NCI-H774 (cell line): ENCODE measurements at places on chromosomes 6 and 20.

DNA sequence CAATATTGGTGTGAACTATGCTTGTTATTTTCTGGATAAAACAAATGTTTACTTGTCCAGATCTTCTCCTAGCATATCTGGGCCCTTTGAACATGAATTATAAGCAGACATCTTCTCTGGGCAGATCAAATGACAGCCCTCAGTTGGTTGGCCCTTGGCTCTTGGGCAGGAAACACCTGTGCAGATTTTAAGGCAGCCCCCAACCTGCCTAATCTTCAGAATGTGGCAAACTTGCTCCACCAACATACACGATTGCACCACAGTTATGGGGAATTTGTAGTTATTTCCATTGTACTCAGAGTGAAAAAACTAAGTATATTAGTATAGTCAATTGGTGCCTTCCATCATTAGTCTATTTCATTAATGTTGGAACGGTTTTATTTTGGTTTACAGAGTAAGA lies 94.9 kb upstream of the KCNK16 start:
- no peak for DNase-seq

- no peak for DNase-seq
These were observed 81.2 kb downstream of the ASXL1 start for GRCh38 chr20:32439132-32439829.

- DNase-seq: no peak
These were observed 7.8 kb downstream of the PANK2 start for GRCh38 chr20:3896853-3897583.

DNA sequence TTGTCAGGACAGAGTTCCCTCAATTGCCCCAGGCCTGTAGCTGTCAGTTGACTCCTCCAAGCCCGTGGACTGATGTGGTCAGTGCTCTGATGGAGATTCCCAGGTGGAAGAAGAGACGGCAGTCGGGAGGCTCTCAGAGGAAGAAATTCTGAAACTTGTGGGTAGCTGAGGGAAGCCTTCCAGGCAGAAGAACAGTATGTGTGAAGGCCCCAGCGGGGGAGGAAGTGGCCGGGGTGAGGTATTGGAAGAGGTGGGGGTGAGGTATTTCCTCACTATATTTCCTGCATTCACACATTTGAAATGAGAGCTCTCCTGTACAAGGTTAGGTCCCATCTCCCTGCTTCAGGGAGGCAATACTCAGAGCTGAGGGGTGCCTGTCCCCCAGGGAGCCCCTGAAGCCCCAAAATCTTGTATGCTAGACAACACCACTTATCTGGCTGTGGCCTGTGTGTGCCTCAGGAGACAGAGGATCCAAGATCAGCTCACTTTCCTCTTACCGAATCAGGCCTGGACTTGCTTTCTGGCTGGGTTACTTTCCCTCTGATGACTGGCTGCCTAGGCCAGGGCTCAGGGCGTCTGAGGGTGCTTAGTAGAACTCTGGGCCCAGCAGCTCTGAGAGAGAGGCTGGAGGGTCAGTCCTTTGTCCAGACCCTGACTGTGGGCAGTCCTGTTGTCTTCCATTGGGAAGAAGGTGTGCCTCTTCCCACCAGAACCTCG lies 49.3 kb upstream of the MYL9 start:
- no peak for DNase-seq

DNA sequence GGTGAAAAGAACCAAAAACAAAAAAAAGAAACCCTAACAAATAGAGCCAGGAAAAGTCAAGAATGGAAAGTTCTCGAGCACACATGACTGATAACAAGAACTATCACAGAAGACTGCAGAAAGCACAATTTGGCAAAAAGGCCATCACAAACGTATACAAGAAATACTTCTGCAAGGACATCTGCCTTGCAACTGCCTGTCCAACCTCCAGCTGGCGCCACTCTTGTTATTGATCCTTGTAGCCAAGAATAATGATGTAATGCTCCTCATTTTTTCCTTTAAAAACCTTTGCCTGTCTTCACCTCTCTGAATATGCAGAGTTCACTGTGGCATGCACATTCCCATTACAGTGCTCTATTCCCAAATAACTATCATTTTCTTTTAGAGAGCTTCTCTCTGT lies 87.9 kb upstream of the BMP5 start:
- no peak for DNase-seq

GRCh38 chr20:50244352-50245149 lies 53.9 kb downstream of the CEBPB start:
- no peak for DNase-seq

- DNase-seq: no peak
These were observed 696 bp upstream of the SIRPA start for GRCh38 chr20:1894471-1894950.

DNA sequence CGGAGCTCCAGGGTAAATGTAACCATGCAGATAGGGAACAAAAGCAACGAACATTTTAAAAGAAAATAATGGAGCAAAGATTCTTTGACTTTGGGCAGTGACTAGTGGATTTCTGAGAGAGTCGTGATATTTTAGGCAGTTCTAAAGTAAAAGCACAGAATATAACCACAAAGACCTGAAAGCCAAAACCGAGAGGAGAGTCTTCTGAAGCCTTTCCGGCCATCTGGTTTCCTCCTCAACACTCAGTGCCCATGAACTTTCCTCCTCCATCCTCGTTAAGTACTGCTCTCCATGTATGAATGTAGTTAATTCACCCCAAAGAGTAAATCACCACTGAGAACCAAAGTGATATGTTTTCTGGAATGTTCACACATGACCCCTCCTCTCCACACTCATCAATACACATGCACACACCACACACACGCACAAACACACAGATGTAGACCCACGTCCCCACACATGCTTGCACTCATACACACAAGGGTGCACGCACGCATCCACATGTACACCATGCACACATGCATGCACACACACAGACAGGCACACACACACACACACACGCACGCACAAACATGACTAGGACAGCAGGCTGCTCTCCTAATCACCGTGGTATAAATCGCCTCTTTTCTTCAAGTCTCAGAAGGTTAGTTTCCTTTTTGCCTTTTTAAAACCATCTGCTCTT lies 109.5 kb downstream of the MYLK4 start:
- DNase-seq: no peak

DNA sequence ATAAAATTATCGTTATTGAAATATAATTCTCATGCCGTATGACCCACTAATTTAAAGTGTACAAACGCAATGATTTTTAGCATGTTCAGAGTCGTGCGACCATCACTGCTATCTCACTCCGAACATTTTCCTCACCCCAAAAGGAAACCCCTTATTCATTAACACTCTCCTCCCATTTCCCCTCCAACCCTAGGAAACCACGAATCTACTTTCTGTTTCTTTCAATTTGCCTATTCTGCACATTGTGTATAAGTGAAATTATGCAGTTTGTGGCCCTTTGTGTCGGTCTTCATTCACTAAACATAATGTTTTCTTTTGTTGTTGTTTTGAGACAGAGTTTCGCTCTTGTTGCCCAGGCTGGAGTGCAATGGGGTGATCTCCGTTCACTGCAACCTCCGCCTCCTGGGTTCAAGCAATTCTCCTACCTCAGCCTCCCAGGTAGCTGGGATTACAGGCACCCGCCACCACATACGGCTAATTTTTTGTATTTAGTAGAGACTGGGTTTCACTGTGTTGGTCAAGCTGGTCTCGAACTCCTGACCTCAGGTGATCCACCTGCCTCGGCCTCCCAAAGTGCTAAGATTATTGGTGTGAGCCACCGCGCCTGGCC lies 99.7 kb upstream of the ZNF217 start:
- DNase-seq: no peak

- DNase-seq: peak; percentile 28
These were observed 21.8 kb downstream of the PCK1 start for GRCh38 chr20:57582432-57583288.

GRCh38 chr20:533526-533925 lies 10.1 kb downstream of the CSNK2A1 start:
- no peak for DNase-seq

DNA sequence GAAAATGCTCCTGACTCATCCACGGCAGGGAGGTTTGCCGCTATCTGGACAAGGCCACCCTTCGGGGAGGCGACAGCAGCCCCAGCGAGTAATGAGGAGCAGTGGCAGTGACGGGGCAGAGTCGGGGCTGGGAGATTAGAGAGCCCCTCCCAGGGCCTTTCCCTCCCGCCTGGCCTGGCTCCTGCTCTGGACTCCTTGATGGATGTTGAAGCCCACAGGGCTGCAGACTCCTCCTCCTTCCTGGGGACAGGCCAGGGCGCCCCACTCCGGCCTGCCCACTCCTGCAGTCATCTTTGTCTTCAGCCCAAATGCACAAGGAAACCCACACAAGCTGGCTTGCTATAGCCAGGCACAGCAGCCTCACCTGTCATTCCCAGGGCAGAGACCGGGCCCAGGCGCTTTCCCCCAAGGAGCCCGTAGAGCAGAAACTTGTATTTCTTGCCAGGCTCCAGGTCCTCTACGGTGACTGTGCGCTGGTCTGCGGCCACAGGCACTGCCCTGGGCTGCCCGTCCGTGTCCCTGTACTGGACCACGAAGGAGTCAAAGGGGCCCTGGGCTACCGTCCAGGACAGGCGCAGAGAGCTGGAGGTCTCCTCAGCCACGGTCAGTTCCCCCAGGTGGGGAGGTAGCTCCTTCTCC lies 7.7 kb downstream of the CYP21A2 start:
- no peak for DNase-seq

GRCh38 chr20:33868595-33868994 lies 57.4 kb downstream of the CHMP4B start:
- no peak for DNase-seq

DNA sequence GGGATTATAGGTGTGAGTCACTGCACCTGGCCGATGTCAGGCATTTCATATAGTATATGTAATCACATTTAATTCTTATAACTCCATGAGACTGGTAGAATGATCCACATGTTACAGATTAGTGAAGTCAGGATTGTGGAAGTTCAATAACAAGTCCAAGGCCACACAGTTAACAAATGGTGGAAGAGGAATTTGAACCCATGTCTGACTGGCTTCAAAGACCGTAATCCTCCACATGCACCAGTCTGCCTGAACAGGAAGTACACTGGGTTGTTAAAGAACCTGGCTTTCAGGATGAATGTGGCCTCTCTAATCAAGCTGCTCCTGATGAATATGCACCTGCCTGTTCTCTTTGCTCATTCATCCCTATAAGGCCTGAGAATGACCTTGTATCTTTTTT lies 122.0 kb upstream of the HDAC2 start:
- no peak for DNase-seq

DNA sequence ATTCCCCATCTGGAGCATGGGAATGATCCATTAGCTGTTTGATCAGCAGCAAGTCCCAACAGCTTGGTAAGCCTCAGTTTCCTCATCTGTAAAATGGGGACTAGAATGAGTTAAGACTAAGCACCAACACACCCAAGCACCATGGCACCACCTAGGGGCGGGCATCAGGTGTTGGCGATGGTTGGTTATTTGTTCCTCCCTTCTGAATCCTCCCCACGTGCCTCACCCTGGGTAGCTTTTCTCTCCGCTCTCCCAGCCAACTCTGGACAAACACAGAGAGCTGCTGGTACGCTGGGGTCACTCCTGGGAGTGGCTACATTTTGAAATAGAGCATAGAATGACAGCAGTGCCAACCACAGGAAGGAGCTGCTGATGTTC lies 13.3 kb upstream of the ITPR3 start:
- no peak for DNase-seq

DNA sequence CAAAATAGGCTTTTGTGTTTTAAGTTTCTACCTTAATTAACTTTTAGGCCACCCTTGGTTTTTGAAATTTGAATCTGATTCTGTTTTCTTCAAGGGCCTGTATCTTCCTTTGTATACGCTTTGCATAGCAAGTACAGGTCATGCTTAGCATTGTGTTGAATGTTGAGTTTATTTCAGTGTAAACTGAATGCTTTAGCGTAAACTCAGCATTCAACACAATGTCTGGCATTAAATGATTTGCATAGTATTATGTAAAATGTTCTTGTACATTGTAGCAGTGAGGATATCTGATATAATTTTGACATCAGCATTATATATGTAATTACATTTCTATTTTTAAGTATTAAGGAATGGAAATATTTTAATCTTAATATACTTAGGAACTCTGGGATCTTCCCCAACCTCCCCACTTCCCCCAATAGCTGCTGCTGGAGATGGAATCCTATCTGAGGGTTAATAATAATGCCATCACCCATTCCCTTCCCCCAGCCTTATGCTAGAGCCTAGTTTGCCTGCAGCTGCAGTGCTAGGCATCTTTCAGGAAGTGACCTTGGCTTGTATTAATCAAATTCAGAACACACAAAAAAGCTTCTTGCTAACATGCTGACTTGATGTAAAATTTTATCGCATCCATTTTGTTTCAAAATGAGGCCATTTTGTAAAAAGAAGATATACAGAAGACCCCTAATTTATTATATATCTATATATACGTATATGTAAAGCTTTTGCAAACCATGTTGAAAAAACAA lies 73.1 kb downstream of the NCOA3 start:
- DNase-seq: peak; percentile 81

DNA sequence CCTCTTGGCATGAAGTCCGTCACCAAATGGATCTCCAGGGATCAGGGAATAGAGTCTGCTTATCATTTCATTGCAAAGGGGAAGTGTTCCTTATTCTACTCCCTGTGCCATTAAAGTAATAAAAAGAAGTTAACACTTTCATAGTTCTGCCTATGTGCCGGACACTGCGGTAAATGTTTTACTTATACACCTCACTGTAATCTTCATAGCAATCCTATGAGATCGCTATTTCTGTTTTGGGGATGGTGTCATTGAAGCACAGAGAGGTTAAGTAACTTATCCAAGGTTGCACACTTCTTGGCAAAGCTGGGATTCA lies 177.7 kb downstream of the TSHZ2 start:
- DNase-seq: no peak

DNA sequence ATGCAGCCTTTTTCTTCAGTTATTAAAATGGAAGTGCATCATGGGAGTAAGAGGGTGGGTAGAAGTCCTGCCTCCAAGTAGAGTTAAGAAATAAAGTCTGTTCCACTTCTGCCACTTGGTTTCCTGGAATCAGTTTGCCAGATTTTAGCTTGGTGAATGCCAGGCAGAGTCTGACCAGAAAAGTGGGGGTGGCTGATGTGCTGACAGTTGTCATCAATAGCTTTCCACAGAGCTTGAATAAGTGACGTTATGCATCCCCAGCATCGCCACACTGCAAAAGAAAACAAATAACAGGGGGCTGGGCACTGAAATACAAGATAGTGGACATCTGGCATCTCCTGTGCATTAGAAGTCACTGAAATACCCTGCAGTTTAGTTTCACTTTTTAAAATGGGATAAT lies 30.8 kb upstream of the CEP162 start:
- no peak for DNase-seq

DNA sequence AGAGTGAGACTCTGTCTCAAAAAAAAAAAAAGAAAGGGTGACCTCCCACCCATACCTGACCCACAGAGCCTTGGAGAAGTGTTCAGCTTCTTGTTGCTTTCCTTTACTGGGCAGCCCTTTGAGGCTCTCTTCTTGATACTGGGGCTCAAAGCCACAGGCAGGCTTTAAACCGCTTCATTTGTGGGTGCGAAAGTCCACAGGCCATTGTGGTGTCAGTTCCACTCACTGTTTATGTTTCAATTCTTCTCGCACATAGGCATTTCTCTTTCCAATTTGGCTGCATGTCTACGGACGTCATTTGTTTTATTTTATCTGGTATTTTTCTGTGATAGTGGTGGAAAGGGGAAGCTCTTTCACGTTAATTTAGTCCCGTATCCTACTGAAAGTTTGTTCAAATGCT lies 34.6 kb downstream of the PPARD start:
- no peak for DNase-seq

- DNase-seq: no peak
These were observed 66.4 kb upstream of the PDE10A start for GRCh38 chr6:165729307-165729936.

GRCh38 chr6:41428996-41429421 lies 93.6 kb downstream of the NCR2 start:
- DNase-seq: no peak
